Stimulated activated CD8-positive, alpha-beta memory T cell treated with anti-CD3 and anti-CD28 coated beads, Interleukin-7, amount 100 ng/mL, for 48 hours (primary cell): ENCODE measurements at places on chromosomes 2 and 18.

- no peak for DNase-seq
Observed at GRCh38 chr2:239289545-239289944, 111.3 kb downstream of the HDAC4 start.

DNA sequence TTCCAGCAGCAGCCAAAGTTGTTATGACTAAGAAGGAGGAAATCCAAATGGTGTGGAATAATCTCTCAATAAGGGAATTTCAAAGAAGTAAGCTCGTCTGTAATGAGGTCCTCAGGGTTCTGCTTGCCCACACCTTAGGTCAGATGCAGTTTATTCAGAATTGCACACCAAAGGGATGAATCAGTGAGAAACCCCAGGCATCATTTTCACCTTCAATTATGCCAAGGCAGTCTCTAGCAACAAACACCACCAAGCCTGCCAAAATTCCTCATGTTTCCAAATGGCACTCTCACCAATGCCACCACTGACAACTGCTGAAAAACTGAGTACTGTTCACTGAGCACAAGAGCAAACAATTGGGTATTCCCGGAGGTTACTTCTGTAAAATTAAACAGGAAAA, 43.6 kb downstream of the KCNG3 start:
- no peak for DNase-seq

DNA sequence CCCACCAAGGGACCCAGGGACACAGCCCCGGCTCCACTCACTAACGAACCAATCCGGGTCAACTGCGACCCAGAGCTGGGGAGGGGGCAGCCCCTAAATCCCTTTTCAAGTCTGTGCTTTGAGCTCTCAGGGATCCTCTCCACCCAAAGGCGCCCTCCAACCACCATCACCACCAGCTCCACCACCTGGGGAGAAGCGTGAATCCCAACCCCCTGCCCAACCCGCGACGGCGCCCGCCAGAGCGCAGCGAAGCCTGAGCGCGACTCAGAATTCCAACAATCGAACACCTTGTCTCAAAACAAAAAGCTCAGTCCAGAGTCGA, 497 bp downstream of the DSC3 start:
- no peak for DNase-seq

- no peak for DNase-seq
Observed at GRCh38 chr2:149132901-149133300, 94.4 kb downstream of the LYPD6B start.

- no peak for DNase-seq
Observed at GRCh38 chr18:65288908-65289307, 461.9 kb upstream of the CDH7 start.

DNA sequence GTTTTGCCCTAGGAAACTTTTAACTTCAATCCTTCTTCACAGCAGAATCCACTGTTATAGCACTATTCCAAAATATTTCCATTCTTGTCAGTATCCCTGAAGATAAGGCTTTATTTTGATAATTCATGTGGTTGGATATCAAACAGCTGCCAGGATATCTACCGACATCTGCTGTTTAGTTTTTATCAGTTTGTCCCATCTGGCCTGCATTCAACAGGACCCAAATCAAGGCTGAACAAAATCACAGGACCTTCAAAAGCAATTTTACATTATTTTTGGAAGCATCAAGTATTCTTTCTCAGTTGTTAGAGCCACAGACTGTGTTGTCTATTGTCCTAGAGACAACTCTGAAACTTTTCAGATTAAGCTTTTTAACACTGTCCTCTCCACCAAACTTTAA, 429.0 kb upstream of the PIK3C3 start:
- no peak for DNase-seq

- DNase-seq = no peak
Observed at GRCh38 chr2:166610180-166610912, 116.3 kb upstream of the SCN7A start.

DNA sequence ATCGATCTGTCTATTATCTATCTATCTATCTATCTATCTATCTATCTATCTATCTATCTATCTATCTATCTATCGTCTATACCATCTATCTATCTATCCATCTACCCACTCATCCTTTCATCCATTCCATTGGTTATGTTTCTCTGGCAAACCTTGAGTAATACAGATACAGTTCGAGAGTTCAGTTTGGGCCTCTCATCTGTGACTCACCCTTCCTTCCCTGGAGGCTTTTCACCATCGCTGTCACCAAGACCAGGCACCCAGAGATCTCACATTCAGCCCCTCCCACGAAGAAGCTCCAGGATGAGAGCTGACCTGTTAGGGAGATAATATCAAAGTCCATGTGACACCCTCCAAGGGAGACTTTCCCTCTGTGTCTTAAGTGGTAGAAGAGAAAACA, 164.1 kb upstream of the CELF4 start:
- DNase-seq = no peak

DNA sequence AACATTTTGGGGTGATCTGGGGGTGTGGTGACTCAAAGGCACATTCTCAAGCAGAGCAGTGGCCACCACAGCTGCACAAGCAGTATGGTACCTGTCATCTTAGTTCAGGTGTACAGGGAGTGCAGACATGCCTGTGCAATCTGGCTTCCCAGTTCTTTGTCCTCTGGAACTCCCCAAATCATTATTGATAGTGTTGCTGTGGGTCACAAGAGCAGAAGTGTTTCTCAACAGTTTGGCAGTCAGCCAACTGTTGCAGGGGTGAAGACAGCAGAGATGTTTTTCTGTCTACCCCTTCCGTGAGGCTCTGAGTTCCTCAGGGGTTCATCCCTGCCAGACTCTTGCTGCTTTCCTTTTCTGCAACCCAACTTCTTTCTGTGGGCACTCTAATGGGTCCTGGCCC, 206.5 kb upstream of the ZSWIM2 start:
- no peak for DNase-seq

GRCh38 chr2:12766421-12766879, 49.7 kb downstream of the TRIB2 start:
- no peak for DNase-seq

DNA sequence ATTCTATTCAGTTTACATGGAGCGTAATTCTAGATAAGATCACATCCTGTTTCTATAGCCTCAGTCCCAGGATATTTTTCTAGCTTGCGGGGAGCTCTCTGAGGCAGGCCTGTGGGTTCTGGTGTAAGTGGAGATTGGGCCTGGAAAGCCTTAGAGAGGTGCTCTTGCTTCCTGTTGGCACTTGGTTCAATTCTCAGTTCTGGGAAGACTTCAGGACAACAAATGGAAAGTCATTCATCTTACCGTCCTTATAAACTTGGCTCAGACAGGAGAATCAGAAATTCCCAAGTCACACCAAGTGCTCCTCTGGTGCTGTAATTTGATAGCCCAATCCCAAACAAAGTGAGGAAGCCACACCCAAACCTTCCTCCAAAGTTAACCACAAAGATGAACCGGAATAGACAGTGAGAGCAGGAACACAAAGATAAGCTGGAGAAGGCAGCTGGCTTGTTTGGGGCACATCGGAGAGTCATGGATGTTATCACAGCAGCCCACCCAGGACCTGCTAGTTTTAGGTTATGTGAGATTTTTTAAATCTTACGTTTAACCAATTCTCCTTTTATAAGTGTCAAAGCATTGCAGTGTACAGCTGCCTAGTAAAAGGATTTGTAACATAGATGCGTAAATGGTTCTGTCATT, 144.3 kb upstream of the MAP3K20 start:
- DNase-seq = no peak

DNA sequence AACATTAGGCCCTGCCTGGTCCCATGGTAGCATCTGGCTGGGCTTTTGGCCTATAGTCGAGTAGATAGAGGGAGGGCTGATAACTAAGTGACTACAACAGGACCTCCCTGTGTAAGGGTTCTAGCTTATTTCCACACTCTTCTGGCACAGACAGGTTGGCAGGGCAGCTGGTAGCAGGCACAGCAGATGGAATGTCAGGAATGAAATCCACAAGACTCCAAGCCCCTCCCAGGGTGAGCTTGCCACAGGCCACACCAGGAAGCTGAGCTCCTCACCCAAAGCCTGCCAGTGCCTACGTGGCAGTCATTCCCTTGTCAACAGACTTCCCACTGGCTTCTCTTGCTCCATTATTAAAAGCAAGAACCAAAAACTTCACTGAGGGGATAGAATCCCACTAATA, 20.7 kb upstream of the C1QL2 start:
- DNase-seq = no peak

DNA sequence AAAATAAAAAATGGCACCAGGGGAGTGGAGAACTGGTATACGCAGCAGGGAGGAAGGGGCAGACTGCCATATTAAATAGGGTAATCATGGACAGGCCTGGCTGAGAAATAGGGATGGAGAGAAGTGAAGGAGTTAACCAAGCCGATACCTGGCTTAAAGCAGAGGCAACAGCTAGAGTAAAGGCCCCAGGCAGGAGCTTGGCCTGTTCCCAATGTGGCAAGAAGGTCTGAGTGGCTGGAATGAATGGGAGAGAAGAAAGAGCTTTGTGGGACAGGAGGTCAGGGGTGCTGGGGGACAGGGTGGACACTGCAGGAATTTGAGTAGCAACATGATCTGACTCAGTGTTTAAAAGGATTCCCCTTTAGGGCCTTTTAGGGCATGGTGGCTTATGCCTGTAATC, 15.9 kb upstream of the AGFG1 start:
- no peak for DNase-seq

- no peak for DNase-seq
Observed at GRCh38 chr2:196592331-196592910, 47.1 kb upstream of the CCDC150 start.

DNA sequence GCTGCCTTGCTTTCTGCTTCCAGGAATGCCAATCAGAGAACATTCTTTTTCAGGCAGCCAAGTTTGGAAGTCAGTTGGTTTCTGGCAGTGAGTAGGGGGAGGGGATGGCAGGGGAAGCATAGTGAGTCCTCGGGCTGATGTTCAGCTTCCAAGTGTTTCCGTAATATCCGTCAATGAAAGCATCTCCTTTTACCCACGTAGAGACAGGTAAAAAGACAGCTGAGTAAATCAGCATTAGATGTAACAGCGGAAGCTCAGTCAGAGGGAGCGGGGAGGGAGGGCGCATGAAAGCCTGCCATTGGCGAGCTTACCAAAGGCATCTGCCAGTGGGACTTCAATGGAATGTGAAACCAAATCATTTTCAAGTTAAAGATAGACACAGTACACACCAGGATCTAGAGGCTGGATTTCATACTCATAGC, 117.1 kb upstream of the DTNA start:
- no peak for DNase-seq
